ENCODE measurements at places on chromosomes 2 and 18.

DNA sequence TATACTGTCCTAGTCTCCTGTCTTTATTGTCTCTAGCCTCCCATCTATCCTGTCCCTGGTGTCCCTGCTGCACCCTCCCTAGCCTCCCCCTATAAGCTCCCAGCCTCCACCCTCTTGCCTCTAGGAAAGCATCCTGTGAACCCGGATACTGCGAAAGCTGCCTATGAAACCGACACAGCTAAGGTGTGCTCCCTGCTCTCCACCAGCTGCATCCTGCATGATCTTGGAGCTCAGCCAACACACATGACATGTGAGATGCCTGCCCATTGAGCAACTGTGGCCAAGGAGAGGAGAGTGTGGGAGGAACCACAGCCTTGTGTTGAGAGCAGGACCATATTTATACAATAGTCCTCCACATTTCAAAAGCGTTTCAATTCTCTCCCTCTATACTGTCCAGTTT lies 187.1 kb downstream of the ZBTB7C start:
- no peak for DNase-seq

GRCh38 chr2:172412984-172413492 lies 14.3 kb upstream of the ITGA6 start:
- no peak for DNase-seq

GRCh38 chr2:175111200-175111657 lies 56.8 kb downstream of the ATF2 start:
- DNase-seq: no peak

DNA sequence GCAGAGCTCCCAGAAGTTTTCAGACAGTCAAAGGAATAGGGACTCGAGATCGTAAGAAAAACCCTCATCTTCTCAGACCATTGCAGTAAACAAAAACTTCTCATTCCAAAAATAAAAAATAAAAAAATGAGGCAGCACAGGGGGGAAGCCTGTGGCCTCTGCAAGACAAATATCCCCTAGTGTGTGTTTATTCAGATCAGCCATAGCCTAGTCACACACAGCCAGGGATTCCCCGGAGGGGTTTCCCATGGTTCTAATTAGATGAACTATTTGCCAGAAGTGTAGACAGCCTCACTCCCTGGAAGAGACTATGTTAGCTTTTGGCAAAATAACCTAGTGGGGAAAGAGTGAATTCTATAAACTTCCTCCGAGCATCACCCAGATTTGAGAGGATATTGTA lies 122.9 kb upstream of the KLF7 start:
- DNase-seq: no peak

- peak; percentile 39 for DNase-seq
These were observed 36.5 kb downstream of the SEMA4F start for GRCh38 chr2:74690571-74690970.

- peak; percentile 1 for DNase-seq
These were observed 176.9 kb upstream of the MC4R start for GRCh38 chr18:60549338-60549960.

DNA sequence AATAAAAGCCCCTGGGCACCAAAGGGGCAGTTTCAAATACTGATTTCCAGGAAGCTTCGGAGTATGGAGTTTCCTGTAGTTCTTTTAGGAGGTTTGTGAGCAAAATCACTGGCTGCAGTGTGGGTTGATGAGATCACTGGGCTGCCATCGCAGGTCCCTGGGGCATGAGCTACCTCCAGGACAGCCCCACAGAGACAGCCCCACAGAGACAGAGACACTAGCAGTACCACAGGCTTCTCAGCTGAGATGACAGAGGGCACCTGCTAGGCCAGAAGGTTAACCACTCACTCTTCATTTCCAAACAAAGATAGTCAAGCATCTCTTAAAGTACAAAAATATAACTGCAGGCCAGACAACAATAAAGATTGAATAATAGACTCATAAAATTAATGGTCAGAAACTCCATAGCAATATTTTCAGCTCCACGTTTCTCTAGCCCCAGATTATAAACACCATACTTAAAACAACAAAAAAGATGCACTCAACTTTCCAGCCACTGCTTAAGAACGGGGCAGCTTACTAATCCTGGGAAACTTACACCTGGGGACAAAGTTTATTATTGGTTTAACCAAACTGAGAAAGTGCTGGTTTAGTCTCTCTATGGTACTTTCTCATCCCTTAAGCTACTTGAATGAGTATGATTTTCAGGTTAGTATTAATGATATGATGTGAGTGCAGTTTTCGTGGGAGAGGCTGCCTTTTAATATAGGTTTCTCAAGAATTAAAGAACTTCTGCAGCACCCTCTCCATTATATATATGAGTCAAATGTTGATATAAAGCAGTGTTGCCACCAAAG lies 11.6 kb downstream of the AFF3 start:
- DNase-seq: no peak

GRCh38 chr18:78159397-78159796 lies 820.2 kb upstream of the SALL3 start:
- DNase-seq: no peak

GRCh38 chr2:174764280-174765255 lies at the start of gene CHRNA1:
CHRNA1 (minus strand) TSS chr2:174764472; CDS start chr2:174764394, 78 bp downstream.
- DNase-seq: no peak

DNA sequence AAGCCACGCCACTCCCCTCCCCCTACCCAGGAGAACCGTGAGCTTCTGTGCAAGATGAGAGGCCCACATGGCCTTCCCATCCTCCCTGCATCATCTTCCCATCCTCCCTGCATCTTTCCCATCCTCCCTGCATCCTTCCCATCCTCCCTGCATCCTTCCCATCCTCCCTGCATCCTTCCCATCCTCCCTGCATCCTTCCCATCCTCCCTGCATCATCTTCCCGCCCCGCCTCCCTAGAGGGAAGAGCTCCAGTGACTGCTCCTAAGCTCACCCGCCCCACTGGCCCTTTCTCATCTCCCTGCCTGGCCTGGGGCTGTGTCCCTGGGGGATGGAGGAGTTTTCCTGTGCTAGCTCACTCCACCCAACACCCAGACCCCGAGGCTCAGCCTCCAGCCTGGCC lies 93.3 kb upstream of the ASAP2 start:
- no peak for DNase-seq

GRCh38 chr18:3692113-3692621 lies 242.2 kb downstream of the TGIF1 start:
- DNase-seq: no peak

DNA sequence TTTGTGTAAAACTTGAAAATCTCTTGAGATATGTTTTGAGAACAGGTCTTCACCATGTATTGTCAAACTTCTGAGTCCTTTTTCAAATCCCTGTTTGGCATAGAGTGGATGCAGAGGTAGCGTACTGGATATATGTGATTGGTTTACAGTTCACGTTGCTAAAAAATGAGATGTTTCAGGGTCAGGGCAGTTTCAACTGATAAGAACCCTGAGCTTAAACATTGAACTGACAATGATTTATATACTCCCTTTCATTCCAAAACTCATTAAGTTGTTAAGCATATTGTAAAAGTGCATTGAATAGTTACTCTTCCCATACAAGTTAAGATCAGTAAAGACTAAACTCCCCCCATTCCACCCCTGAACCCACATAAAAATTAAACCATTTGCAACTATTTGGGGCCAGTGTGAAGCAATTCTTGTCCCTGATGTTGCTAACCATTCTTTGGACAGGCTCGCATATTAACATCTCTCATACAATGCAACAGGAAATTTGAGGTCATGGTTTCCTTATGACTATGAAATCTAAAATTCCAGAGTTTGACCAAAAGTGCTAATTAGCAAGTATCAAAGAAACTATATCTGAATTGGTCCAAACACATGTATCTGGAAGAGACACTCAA lies 470.9 kb upstream of the ACVR2A start:
- DNase-seq: no peak

DNA sequence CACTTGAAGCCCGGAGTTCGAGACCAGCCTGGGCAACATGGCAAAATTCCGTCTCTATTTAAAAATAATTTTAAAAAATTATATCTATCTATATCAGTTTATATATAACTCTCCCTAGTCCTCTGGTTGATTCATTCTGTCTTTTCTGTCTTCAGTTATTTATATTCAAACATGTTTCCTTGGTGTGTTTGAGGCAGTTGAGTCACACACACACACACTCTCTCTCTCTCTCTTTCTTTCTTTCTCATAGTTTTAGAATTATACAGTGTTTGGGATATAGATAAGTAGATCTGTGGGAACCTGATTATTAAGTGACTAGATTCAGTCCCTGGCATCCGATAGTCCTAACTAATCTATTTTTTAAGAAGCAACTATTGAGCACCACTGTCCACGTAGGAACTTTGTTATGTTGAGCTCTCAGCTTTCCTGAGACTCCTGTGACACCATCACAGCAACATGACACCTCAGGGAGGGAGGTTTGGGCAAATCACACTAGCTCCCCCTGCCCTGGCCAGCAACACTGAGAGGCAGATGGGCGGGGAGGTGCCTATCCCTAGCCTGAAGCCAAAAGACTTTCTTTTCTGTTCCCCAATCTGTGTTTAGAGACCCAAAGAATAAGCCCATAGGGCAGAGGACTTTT lies 482.7 kb downstream of the DLGAP1 start:
- no peak for DNase-seq

- peak; percentile 22 for DNase-seq
These were observed 189.8 kb upstream of the NABP1 start for GRCh38 chr2:191488135-191488534.

DNA sequence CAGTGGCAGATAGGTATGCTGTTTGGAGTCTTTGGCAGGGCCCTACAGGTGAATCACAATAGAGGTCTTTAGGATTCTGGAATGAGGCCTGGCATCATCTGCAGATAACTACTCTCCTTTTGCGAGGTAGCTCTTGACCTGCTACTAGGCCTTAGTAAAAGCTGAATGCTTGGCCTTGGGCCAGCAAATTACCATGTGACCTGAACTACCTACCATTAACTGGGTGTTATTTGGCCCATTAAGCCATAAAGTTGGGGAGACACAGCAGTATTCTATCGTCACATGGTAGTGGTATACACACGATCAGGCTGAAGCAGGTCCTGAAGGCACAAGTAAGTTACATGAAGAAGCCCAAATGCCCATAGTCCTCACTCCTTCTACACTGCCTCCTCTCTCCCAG lies 178.2 kb downstream of the PPP1R1C start:
- no peak for DNase-seq

GRCh38 chr18:47865183-47865582 lies 65.3 kb downstream of the SMAD2 start:
- DNase-seq: no peak

- no peak for DNase-seq
These were observed 963 bp downstream of the INPP1 start for GRCh38 chr2:190344276-190344827.

DNA sequence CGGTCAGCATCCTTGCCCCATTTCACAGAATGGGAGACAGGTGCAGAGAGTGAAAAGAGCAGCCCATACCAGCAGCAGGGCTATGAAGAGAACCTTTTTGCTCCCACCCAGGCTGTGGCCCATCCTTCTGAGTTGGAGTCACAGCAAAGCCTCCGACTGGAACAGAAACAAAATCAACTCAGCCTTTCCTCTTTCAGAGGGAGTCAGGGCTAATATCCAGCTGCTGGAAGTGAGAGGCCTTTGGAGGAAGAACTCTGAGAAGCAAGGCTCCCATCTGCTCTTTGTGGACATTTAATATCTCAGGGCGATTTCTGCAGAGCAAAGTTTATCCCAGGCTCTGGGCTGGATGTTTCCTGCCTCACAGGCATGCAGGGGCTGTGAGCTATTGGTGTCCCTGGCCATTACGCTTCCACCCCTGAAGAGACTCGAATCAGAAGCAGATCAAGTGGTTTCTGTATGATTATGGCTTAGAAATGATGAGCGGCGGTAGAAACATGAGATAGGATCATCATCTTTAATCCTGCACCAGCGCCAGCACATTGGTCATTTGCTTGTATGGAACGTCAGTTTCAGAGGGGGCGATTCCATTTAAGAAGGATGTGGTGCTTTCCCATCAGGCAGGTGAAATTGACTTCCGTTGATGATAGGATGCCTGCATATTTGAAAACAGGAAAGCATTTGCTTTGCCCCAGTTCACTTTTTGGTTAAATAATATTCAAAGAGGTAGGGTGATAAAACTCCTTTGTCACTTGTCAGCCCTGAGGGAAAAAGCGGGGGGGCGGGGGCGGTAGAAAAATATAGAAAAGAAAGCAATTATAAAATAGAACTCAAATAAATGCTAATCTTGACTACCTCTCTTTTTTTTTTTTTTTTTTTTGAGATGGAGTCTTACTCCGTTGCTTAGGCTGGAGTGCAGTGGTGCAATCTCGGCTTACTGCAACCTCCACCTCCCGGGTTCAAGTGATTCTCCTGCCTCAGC lies 152.4 kb downstream of the LRRC30 start:
- no peak for DNase-seq

GRCh38 chr2:217166241-217166850 lies 306.5 kb upstream of the TNP1 start:
- DNase-seq: peak; percentile 71

- DNase-seq: no peak
These were observed 761.6 kb downstream of the DSC3 start for GRCh38 chr18:30280861-30281470.

All from T47D (cell line).